Activated CD4-positive, alpha-beta memory T cell treated with anti-CD3 and anti-CD28 coated beads, Interleukin-2, amount 10 ng/mL, durations not matched to agents 7 days and 5 days (primary cell): ENCODE measurements at places on chromosomes 2 and 18. TPM values are rescaled to one million over a fixed set of nuclear protein-coding genes. Genes with fewer than 3 reads are reported as not detected.

Gene ESPNL
- 0.18 TPM for total RNA-seq

Gene CYTIP
- total RNA-seq, result 389 TPM

DNA sequence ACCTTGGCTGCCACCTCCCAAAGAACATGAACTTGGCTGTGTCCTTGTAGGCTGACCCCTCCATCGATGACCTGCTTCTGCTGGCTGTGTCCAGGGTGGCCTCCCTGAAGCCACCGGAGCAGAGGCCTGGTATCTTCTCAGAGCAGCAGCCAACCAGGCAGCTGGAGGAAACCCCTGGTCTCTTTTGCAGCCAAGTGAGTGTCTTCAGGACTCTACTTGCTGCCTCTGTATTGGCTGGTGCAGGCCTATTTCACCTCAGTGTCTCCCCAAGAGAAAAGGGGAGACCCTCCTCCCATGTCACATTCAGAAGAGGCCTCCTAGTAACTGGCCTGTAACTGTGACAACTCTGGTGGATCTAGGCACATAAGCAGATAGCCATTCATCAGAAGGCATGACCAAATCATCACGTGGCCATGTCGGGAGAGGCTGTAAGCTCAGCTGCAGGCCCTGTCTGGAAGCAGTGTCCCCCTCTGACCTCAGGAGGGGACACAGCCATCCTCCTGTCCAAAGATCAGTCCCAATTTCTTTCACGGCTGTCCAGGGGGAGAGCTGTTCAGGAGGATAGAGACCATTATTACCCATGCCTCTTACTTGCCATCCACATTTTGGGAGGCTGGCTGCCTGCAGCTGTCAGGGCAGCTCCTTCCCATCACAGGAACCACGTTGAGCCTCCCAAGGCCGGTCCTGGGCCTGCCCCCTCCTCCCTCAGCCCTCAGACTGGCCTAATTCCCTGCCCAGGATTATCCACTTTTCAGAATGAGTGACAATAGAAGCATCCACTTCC lies 20.9 kb upstream of the ROCK2 start:
- H3K4me1 ChIP-seq, result no peaks in the 10 kb centered on the region
- DNase-seq, result no peak
- H3K27me3 ChIP-seq, result peaks cover 3% of the 10 kb centered on the region
- H3K4me3 ChIP-seq, result no peak overlapping the region
- H3K27ac ChIP-seq, result no peak overlapping the region
- H3K36me3 ChIP-seq, result no peaks in the 10 kb centered on the region

- H3K4me3 ChIP-seq, result no peak overlapping the region
- no peaks in the 10 kb centered on the region for H3K27me3 ChIP-seq
- no peaks in the 10 kb centered on the region for H3K4me1 ChIP-seq
- H3K27ac ChIP-seq, result no peak overlapping the region
- no peak for DNase-seq
- H3K36me3 ChIP-seq, result no peaks in the 10 kb centered on the region
Measured at GRCh38 chr2:171281110-171281509, 120.4 kb upstream of the TLK1 start.
